ENCODE measurements at places on chromosomes 1 and 21. TPM values are rescaled to one million over a fixed set of nuclear protein-coding genes. Genes with fewer than 3 reads are reported as not detected.

LEFTY2 gene
- total RNA-seq, result not detected

HPCA gene
- total RNA-seq, result not detected

FNBP1L gene
- total RNA-seq, result 4.4 TPM

AMPD1 gene
- not detected for total RNA-seq

NUP210L gene
- not detected for total RNA-seq

TIAM1 gene
- 0.09 TPM for total RNA-seq

NR5A2 gene
- total RNA-seq, result 0.25 TPM

CEP85 gene
- 80.2 TPM for total RNA-seq

PTPRC gene
- 62.9 TPM for total RNA-seq

SPATA45 gene
- not detected for total RNA-seq

TCHHL1 gene
- not detected for total RNA-seq

RPTN gene
- not detected for total RNA-seq

PTP4A2 gene
- 429 TPM for total RNA-seq

PGLYRP4 gene
- total RNA-seq, result 0.13 TPM

LAD1 gene
- 0.25 TPM for total RNA-seq

GJC2 gene
- 0.62 TPM for total RNA-seq

SMIM12 gene
- 71.4 TPM for total RNA-seq

UTS2 gene
- not detected for total RNA-seq

OR2T27 gene
- total RNA-seq, result not detected

C1orf141 gene
- not detected for total RNA-seq

OR2M5 gene
- total RNA-seq, result not detected

MAN1C1 gene
- 0.44 TPM for total RNA-seq

PGBD5 gene
- 0.31 TPM for total RNA-seq

FAM151A gene
- total RNA-seq, result not detected

LPGAT1 gene
- 31.4 TPM for total RNA-seq

SHISA4 gene
- 0.40 TPM for total RNA-seq

SLAMF7 gene
- total RNA-seq, result 0.35 TPM

GSTM5 gene
- total RNA-seq, result not detected

HUNK gene
- total RNA-seq, result not detected

NTMT2 gene
- total RNA-seq, result not detected

NENF gene
- total RNA-seq, result 74.4 TPM

TRIM63 gene
- total RNA-seq, result 0.44 TPM

PCP4 gene
- total RNA-seq, result not detected

WNT9A gene
- 0.04 TPM for total RNA-seq

METTL25B gene
- total RNA-seq, result 46.3 TPM

KNCN gene
- total RNA-seq, result not detected

KCNN3 gene
- 0.04 TPM for total RNA-seq

CACHD1 gene
- total RNA-seq, result 0.07 TPM

GIPC2 gene
- 0.04 TPM for total RNA-seq

LRRC3 gene
- total RNA-seq, result 0.04 TPM

CITED4 gene
- total RNA-seq, result 0.89 TPM

DYNLT4 gene
- not detected for total RNA-seq

ZNF678 gene
- total RNA-seq, result 9.0 TPM

KLHDC7A gene
- not detected for total RNA-seq

SSX2IP gene
- total RNA-seq, result 66.4 TPM

ASPM gene
- 56.2 TPM for total RNA-seq

CTPS1 gene
- 113 TPM for total RNA-seq

HES5 gene
- total RNA-seq, result not detected

CD1D gene
- total RNA-seq, result 0.07 TPM

L1TD1 gene
- 0.09 TPM for total RNA-seq

PTGFR gene
- 0.04 TPM for total RNA-seq

DNAJB4 gene
- 20.5 TPM for total RNA-seq

NEGR1 gene
- not detected for total RNA-seq

CD247 gene
- 0.22 TPM for total RNA-seq

OLIG2 gene
- not detected for total RNA-seq

FAM89A gene
- 56.9 TPM for total RNA-seq

PRKAB2 gene
- total RNA-seq, result 8.9 TPM

TRIM45 gene
- 3.6 TPM for total RNA-seq

HSD3B2 gene
- total RNA-seq, result 0.96 TPM
